SJSA1 (cell line): ENCODE measurements at places on chromosomes 6 and 20.

DNA sequence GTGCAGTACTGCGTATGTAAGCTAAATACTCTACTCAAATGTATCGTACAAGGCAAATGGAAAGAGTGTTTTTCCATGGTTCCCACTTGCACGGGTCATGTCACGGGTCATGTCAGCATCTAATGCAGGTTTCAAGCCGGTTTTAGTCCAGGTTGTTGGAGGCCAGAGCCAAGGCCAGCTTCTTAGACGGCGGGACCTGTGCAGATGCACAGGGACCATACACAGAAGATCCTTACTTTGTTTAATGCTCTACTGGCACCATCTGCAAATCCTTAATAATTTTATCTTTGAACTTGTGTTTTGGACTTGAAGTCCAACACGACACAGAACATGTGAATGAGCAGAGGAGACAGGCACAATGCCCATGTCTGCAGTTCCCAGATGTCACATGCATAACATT lies 42.7 kb downstream of the SOD2 start:
- DNase-seq = no peak

GRCh38 chr20:38900606-38901005 lies 25.6 kb upstream of the FAM83D start:
- no peak for DNase-seq

GRCh38 chr6:96124778-96125177 lies 109.0 kb downstream of the FUT9 start:
- DNase-seq = no peak

GRCh38 chr6:157120534-157121232 lies 202.6 kb downstream of the TMEM242 start:
- DNase-seq = no peak

GRCh38 chr20:32333988-32334885 lies 23.9 kb upstream of the ASXL1 start:
- no peak for DNase-seq

- DNase-seq = no peak
Measured at GRCh38 chr6:7479801-7480266, 61.6 kb upstream of the DSP start.

DNA sequence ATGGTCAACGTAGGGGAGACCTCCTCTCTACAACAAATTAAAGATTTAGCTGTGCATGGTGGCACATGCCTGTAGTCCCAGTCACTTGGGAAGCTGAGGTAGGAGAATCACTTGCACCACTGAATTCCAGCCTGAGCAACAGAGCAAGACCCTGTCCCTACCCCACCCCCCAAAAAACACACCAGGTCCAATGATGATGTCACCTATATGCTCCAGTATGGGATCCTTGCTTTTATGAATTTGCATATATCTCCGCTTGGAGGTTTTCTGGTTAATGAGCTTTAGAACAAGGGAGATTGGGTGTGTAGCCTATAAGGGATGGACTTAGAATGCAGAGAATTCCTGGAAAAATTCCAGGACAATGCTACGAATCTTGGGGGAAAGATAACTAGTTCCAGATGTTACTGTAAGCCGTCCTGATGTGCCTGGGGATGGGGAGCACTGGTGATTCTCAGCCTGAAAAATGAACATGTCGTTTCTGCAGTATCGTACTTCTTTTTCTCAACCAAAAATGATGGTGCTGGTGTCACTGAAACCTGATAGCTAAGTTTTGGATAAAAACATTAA lies 61.1 kb downstream of the ZBTB2 start:
- DNase-seq = no peak

DNA sequence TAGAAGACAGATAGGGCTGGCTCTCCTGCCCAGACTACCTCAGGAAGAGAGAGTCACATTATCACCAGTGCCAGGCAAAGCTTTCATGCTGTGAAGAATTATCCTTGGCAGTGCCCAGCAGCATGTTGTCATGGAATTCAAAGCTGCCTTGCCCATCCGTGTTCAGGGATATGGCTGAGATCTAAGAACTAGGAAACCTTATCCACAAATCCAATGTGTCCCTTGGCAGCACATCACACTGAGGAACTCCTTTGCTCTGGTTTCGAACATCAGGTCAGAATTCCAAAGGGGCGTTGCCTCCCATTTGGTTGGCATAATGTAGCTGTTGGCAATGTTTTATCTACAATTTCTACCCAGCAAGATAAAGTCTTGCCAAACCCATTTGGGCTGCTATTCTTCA lies 52.7 kb downstream of the ADGRF1 start:
- no peak for DNase-seq

GRCh38 chr20:34754611-34755010 lies 50.5 kb downstream of the TP53INP2 start:
- no peak for DNase-seq

GRCh38 chr20:5734602-5735001 lies 15.6 kb upstream of the SHLD1 start:
- no peak for DNase-seq

DNA sequence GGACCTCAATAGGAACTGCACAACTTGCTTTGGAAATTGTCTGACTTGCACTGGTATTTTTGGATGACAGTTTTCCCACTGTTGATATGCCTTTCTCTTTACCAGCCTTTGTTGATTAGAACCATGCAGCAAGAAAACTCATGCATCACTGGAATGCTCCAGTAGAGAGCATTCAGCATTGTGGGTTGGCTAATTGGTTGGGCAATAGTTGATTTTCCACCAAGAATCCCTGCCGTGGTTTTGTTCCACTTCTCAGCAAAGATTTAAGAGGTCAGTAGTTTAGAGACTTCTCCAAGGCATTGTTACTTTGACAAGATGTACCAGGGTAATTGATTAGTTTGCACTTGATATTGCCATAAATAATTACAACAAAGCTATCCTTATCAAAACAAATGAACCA lies 260.0 kb downstream of the DHX35 start:
- DNase-seq = no peak

- no peak for DNase-seq
Measured at GRCh38 chr6:152026291-152026690, 218.8 kb downstream of the ESR1 start.

DNA sequence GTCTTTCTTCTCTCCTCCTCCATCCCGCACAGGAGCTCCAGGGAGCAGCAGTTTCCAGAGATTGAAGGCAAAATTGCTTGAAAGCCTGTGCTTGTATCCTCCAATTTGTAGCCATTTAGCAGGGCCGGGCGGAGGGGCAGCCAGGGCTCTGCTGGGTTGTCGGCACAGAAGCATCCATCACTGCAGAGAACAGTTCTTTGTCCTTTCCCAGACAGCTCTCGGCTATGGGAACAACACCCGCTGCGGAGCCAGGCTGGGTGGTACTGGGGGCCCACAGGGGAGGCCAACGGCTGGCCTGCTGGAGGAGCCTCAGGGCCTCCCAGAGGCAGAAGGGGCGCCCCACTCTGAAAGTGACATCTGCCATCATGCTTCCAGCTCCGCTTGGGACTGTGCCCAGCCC lies 7.8 kb downstream of the HRH3 start:
- no peak for DNase-seq

DNA sequence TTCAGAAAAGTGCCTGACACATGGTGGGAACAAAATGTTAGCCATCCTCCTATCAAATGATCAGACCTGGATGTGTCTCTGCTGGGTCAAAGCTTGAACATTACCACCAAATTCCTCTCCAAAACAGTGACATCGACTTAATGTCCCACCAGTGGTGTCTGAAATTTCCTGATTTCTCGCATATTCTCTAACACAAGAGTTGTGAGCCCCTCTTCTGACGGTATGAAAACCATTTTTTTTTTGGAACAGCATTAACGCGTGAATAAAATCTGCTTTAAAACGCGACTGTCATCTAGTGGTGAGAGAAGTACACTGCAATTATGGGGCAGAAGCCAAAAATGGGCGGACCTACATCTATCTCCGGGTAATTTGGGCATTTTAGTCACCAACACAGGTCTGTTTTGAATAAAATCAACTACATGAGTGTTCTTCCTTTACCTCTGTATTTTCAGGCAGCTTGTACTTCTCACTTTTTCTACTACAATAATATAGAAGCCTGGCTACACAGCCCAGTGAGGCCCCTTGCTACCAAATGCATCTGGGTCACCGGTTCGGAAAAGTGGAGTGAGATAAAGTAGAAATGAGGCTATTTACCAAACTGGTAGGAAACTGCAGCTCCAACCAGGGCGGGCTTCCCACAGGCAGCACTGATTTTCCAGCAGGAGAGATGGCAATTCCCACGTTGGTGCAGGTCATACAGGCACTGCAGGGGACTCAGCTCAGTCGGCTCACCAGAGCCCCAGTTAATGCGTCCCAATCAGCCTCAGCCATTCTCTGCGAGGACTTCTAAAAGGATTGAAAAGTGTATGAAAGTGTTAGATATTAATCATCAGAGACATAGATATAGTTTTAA lies 27.4 kb downstream of the MGME1 start:
- no peak for DNase-seq

GRCh38 chr6:38599261-38599660 lies 40.5 kb downstream of the BTBD9 start:
- DNase-seq = no peak

DNA sequence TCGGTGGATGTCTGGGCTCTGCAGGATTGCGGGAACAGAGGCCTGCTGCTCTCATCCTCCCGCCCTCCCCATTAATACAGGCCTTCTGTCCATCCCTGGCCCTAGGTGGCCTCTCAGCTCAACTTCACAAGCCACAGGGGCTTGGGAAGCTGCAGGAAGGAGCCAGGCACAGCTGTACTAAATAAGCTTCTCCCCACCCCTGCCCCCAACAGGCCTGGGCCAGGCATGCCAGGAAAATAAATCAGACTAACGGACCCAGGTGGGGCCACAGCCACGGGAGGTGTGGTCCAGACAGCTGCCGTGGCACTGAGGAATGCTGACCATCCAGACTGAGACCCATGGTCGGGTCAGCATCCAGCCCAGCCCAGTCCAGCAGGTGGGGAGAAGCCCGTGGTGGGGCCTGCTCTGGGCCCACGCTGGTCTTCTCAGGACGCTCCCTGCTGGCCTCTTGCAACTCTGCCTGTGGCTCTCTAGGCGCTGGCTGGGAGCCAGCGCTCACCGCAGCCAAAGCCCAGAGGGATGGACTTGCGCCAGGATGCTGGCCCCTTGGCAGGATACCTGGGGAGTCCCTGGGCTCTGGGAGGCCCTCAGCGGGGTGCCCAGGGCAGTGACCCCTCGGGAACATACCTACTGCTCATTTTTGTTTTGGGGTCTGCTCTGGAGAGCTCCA lies 8.6 kb upstream of the YTHDF1 start:
- peak; percentile 79 for DNase-seq

- no peak for DNase-seq
Measured at GRCh38 chr20:41714030-41714429, 95.9 kb upstream of the CHD6 start.

- no peak for DNase-seq
Measured at GRCh38 chr20:22515264-22515663, 69.1 kb downstream of the FOXA2 start.

GRCh38 chr6:166779381-166779780 lies 152.3 kb upstream of the RPS6KA2 start:
- DNase-seq = no peak

DNA sequence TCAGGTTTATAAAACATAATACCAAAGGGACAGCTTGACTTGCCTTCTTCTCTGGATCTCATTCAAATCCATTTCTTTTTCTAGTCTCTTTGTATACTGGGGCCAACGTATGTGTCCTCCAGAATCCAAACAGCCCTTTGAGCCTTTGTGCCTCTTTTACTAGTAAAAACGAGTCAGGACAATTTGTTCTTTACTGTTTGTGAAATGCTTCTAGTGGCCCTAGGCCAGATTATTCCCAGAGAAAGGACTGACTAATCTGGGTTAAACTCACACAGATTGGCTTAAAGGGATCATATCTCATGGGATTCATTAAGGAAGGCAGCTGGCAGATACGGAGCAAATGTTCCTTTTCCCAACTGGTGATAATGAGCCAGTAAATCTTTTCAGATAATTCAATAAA lies 32.1 kb upstream of the MANEA start:
- no peak for DNase-seq

DNA sequence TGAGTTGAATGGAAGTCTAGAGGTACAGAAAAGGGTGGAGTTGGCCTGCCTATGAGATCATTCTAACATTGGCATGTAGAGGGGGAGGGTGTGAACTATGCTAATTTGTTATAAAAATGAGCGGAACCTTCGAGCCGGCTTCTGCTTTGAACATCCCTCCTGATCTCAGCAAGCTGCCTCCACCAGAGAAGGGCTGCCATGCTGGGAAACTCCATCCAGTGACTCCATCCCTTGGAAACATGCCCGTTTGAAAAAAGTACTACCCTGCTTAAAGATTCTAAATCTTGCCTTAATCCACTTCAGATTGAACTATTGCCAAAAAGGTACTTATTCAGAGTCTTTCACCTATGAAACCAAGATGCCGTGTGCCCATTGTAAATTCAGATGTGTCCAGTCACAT lies 43.6 kb upstream of the TMEM170B start:
- no peak for DNase-seq

DNA sequence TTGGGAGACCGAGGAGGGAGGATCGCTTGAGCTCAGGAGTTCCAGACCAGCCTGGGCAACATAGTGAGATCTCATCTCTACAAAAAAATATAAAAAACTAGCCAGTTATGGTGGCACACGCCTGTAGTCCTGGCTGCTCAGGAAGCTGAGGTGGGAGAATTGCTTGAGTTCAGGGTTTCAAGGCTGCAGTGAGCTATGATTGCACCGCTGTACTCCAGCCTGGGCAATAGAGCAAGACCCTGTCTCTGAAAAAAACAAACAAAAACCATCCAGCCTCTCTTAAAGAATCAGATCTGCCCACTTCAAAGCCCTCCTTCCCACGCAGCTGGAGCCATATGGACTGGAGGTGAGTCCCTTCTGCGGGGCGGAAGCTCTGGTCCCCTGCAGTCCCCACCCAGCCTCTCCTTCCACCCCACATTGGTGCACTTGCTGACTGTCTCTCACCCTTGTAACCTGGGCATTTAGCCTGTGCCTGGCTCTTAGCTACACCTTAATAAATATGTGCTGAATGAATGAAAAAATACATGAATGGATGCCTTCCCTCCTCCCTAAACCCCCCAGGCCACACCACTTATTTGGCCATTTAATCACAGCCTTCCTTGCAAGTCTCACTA lies 7.2 kb upstream of the PARD6B start:
- no peak for DNase-seq

DNA sequence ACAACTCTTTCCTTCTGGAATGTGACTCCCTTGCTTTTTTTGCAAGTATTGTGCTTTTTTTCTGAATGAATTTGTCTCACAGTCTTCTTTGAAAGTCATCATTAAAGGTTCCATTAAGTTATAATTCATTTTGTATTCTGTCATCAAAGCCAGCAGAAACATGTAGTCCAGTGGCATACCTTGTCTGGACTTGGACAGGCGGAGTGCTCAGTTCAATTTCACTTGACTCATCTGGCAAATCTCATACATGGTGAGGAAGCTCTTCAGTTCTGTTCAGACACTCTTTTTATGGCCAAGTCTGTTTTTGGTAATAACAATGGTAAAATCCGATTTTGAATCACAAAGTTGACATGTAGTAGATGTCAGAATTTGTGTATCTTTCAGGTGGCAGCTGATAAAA lies 260.8 kb upstream of the OPRM1 start:
- no peak for DNase-seq
